ENCODE measurements at places on chromosomes 12 and 14. TPM values are rescaled to one million over a fixed set of nuclear protein-coding genes. Genes with fewer than 3 reads are reported as not detected.

Gene THTPA
- total RNA-seq: 18.9 TPM

Gene CLEC1B
- not detected for total RNA-seq

DNA sequence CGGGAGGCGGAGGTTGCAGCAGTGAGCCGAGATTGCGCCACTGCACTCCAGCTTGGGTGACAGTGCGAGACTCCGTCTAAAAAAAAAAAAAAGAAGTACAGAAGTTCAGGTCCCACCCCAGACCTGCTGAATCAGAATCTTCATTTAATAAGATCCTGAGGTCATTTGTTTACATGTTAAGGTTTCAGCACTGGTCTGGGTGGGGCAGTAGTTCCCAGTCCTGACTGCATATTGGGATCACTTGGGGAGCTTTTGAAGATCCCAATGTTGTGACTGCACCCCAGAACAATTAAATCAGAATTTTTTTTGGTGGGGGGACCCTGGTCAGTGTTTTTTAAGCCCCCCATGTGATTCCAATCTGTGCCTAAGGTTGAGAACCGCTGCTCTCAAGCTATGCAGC is 11.7 kb upstream of the COL2A1 start:
- DNase-seq: no peak

DNA sequence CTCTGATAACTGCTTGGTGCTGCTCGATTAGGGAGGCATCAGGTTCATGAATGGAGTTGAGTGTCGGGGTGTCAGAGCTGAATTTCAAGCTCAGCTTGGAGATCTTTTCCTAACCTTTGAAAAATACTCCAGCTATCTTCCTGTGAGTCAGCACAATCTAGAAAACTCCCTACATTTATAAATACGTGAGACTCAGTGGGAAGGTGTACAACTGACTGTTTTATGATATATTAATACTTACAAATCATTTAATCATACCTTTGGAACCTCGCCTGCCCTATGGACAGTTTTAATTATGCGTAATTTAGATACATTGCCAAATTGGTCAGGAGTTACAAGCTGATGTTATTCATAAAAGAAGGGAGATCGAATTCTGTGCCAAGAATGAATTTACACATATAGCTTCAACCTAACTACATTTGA is 961 bp downstream of the CMAS start:
- no peak for DNase-seq

DNA sequence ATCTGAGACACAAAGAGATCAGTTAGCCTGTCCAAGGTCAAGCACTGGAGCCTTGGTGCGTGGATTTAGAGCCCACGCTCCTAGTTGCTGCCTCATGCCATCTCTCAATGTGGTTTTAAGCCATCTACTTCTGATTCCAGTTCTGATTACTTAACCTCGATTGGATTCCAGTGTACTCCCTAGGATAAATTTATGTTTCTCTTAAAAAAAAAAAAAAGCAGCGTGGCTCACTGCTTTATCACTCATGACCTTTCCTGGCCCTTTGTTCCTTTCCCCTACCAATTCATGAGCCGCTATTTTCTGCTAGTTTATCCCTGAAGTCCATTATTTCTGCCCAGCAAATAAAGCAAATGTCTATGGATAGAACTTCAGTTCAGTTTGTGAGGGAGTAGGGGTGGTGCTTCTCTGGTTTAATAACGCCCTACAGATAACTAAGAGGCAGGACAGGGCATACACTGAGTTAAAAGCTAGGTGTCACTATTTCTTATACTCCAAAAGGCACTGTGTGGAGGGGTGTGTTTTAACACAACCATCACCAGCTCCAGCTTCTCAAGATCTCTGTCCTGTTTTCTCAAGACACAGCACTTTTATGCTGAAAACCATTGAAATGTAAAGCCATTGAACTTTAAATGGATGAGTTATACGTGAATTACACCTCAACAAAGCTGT is 9.8 kb upstream of the PARP11 start:
- DNase-seq: peak; percentile 21

DNA sequence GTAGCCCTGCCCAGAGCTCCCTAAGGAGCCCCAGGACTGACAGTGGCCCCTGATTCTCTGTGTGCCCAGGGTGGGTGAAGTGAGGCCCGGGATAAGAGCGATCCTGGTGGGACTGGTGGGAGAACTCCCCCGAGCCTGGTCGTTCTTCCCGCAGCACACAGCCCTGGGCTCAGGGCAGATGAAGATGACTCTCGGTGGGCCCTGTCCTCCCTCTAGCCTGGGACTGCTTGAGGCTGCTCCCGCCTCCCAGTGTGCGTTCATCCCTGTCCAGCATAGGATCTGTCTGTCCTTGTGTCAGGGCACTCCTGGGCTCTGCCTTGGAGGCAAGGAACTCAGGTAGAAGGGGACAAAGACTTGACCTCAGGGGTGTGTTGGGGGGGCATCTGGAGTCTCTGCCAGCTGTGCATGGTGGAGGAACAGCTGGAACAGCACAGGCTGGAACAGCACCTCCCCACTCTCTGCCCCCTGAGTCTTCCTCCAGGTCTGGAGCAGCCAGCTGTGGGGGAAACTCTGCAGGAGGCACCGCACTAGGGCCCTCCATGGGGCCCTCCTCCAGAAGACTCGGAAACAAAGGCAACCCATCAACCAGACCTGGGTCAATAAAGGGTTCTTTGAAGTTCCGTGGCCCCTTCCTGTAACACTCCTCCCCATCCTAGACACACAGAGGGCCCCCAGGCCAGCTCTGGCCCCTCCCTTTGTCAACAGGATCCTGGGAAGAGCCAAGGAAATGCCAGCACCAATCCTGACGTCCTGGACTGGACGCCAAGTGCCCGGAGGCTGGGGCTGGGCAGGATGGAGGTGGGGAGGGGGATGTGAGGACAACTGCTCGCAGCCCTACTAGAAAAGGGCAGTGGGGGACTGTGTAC is 15.9 kb downstream of the FAIM2 start:
- no peak for DNase-seq

- no peak for DNase-seq
Measured at GRCh38 chr12:14656846-14657245, 39.6 kb downstream of the GUCY2C start.

GRCh38 chr12:19527866-19528265 is 88.6 kb downstream of the AEBP2 start:
- DNase-seq: no peak

Measured in A673 (cell line).